Stimulated activated CD4-positive, alpha-beta T cell treated with anti-CD3 and anti-CD28 coated beads, Interleukin-1b, Interleukin-23, amount 100 ng/mL, for 24 hours (primary cell): ENCODE measurements at places on chromosomes 7 and 10.

DNA sequence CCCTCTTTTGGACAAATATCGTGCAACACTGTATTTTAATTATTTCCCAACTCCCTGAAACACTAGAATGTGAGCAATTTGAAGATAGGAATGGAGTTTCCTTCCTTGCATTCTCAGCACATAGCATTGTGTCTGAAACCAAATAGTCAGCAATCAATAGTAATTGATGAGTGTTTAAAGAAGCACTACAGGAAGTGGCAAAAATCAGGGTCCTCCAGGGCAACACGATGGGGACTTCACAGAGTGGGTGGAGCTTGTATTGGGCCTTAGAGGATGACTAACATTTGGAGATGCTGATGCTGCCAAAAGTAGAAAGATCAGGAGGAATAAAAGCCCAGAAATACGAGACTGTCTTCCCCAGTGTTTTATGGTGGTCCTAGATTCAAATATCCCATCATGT, 94.9 kb downstream of the NPSR1 start:
- DNase-seq = no peak

- DNase-seq = no peak
Observed at GRCh38 chr7:157625973-157626742, 289.4 kb downstream of the DNAJB6 start.

GRCh38 chr7:70776627-70777101, 355.3 kb upstream of the GALNT17 start:
- no peak for DNase-seq

- no peak for DNase-seq
Observed at GRCh38 chr10:129879655-129880054, 84.4 kb downstream of the EBF3 start.

DNA sequence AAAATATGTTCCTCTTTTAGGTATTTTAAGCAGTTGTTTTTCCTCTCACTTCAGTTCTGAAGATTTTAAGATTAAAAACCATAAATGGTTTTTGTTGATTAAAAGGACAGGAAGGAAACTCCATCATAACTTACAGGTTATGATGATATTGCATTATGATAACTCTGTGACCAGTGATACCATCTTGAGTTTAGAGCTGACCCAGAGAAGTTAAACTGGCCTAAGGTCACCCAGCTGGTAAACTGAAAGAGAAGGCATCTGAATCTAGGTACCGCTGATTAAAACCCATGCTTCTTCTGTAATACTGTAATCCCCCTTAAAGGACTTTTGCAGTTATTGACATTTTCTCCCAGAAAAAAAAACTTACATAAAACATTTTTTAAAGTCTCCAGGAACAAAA, 29.6 kb downstream of the LOXL4 start:
- no peak for DNase-seq

- no peak for DNase-seq
Observed at GRCh38 chr7:12727455-12728191, 40.2 kb downstream of the ARL4A start.

DNA sequence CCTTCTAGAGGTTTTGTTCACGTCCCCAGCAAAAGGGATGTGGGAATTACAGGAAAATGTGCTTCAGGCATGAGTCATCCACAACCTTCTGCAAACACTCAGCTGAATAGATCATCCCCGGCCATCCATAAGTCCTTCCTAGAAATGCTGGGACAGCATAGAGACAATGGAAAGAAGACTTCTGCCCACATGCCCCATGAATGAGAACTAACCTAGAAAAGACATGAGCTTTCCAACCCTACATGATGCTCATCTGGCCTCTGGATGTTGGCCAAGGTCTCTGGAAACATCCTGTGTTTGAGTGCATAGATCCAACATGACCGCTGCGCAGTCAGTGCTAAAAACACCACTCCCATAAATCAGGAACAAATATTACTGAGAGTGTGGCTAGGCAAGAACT, 277.5 kb downstream of the PLXNA4 start:
- no peak for DNase-seq

DNA sequence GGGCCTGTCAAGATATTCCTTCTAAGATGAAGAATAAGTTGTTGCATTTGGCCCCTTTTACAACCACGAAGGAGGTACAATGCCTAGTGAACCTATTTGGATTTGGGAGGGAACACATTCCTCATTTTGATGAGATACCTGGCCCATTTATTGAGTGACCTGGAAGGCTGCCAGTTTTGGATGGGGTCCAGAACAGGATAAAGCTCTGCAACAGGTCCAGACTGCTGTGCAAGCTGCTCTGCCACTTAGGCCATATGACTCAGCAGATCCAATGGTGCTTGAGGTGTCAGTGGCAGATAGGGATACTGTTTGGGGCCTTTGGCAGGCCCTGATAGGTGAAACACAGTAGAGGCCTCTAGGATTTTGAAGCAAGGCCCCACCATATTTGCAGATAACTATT, 704.6 kb downstream of the CCSER2 start:
- no peak for DNase-seq

- no peak for DNase-seq
Observed at GRCh38 chr7:151925446-151926335, 30.6 kb upstream of the GALNTL5 start.

- no peak for DNase-seq
Observed at GRCh38 chr10:66917104-66917503, 8.7 kb upstream of the LRRTM3 start.

DNA sequence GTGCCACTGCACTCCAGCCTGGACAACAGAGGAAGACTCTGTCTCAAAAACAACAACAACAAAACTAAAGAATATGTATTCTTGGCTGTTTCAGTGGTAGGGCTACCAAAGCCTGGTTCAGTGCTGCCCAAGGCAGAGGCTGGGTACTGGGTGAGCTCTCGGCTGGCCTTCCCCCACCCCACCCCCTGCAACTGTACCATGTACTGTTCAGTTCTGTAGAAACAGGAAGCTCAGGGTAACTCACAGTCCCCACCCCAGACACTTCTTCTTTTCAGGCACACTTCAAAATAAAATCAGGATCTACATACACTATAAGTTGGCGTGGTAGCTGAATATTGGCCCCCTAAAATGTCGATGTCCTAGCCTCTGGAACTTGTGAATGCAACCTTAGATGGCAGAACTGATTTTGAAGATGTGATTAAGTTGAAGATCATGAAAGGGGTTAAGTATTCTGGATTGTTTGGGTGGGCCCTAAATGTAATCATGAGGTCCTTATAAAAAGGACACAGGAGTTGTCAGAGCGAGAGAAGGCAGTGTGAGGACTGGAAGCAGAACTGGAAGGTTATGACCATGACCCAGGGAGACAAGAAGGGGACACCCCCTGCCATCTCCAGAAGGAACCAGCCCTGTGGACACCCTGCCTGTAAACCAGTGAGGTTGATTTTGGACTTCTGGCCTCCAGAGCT, 31.2 kb downstream of the TBXAS1 start:
- DNase-seq = no peak

DNA sequence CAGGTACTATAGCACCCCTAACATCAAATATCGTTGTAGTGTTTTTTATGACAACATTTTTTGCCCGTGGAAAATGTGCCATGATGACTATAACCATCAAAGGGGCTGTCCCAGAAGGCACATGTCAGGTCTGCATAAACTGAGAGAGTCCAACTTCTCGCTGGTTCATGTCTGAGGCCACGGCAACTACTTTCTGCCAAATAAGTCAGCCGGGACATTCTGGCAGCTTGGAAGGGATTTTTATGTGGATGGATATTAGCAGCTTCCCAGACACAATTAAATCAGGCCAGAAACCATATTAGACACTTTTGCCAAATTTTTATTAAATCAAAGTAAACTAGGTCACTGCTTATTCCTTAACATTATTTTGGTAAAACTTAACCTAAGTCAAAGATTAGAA, 477.4 kb upstream of the FZD8 start:
- no peak for DNase-seq

GRCh38 chr7:46165276-46165675, 244.2 kb upstream of the IGFBP3 start:
- DNase-seq = no peak

GRCh38 chr7:90587766-90588165, 8.4 kb upstream of the CDK14 start:
- no peak for DNase-seq

DNA sequence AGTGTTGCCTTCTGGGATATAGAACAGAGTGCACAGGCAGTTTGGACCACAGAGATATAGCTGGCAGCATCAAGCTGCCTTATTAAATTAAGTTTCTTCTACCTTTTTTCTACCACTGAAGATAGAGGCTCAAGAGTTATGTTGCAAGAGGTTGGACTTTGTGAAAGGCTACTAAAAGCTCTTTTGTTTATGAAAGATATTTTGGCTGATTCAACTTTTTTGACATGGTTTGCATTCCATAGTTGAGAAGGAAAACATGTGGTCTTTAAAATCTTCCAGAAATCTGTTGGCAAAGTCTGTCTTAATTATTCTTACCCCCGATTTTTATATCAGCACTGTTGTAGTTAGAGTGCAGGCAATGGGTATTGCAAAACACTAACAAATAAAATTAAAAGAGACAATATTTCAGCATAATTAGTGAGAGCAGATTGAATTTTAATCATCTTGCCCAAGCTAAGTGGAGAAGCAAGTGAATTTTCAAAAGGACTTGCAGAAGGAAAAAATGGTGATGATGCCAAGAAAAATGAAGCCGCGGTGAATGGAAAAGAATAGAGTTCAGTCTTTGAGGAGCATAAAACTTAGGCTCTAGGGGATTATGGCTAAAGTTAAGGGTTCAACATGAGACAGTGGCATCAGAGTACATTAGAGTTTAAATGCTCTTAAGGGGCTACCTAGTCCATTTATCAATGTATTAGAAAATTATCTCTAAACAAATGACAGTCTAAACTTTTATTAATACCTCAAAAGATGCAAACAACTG, 450.9 kb upstream of the CNTNAP2 start:
- DNase-seq = no peak
